ENCODE measurements at places on chromosomes 11 and 22. TPM values are rescaled to one million over a fixed set of nuclear protein-coding genes. Genes with fewer than 3 reads are reported as not detected.

- peaks cover 23% of the 10 kb centered on the region for H3K4me1 ChIP-seq
- no peak overlapping the region for H3K4me3 ChIP-seq
- H3K27me3 ChIP-seq, result no peaks in the 10 kb centered on the region
Observed at GRCh38 chr11:86176165-86176884, 68.2 kb upstream of the EED start.

- DNase-seq, result no peak
- H3K27ac ChIP-seq, result no peak overlapping the region
- peaks cover 43% of the 10 kb centered on the region for H3K27me3 ChIP-seq
Observed at GRCh38 chr11:123410218-123410549, 19.9 kb upstream of the GRAMD1B start.

GRCh38 chr11:102783720-102784119 lies 3.3 kb upstream of the MMP10 start:
- H3K36me3 ChIP-seq, result no peaks in the 10 kb centered on the region
- peaks cover 13% of the 10 kb centered on the region for H3K4me1 ChIP-seq
- DNase-seq, result peak; percentile 42

DNA sequence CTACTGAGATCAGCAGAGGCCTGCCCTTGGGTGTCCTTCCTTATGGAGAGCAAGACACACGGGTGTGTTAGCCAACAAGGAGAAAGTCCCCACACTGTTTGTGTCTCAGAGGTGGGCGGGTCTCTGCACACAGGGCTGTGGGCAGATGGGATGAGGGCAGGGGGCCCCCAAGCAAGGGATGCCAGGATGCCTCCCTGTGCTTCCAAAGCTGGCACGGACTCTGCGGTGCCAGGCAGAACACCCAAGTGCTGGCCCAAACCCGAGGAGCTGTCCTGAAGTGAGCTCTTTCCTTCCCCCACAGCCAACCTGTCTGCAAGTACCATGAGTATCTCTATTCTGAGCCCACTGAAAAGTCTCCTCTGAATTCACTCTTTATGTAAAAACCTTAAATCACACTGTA lies 273.3 kb downstream of the CTTN start:
- H3K27ac ChIP-seq, result no peak overlapping the region
- no peaks in the 10 kb centered on the region for H3K36me3 ChIP-seq
- DNase-seq, result no peak
- no peak overlapping the region for H3K4me3 ChIP-seq

- H3K4me1 ChIP-seq, result no peaks in the 10 kb centered on the region
- no peaks in the 10 kb centered on the region for H3K27me3 ChIP-seq
- no peak overlapping the region for H3K27ac ChIP-seq
Observed at GRCh38 chr22:23302171-23303002, 122.1 kb downstream of the BCR start.

DNA sequence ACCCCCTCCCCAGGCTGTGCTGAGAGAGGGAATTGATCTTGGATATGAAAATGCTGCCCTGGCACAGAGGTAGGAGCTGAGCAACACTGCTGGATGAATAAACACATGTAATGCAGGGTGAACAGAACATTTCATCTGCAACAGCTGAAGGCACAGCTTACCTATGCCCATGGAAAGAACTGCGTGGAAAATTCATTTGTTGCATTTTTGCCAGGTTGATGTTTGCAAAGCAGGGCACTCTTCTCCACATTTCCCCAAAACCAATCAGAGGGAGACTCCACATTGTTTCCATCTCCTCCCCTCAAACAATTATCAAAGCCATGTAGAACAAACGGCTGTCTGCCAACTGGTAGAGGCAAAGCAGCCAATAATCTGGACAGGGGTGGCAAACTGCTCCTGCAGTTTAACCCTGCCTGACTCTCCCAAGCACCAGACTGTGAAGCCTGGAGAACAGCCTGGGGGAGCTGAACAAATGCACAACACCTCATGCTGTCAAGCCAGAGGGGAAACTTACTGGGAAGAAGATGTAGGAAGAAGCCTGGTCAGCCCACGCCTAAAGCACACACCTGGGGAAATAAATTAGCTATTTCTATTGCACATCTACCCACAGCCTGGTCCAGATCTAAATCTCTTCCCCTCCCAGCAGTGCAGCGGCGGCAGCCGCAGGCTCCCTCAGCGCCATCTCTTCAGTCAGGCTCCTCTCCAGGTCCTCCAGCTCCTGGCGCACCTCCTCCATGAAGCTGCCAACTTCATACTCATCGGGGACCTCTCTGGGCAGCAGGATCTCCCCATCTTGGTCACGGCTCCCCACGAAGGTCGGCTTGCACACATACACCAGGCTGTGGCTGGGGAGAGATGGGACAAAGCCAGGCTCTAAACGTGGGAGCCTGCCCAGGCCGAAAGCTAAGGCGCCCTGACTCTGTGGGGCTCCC lies 44.3 kb downstream of the DKK3 start:
- no peak overlapping the region for H3K4me3 ChIP-seq
- H3K27ac ChIP-seq, result no peak overlapping the region
- no peaks in the 10 kb centered on the region for H3K27me3 ChIP-seq
- H3K36me3 ChIP-seq, result peaks cover 18% of the 10 kb centered on the region

- H3K27ac ChIP-seq, result no peak overlapping the region
- DNase-seq, result no peak
- no peaks in the 10 kb centered on the region for H3K27me3 ChIP-seq
Observed at GRCh38 chr11:77200351-77201268, 72.6 kb downstream of the MYO7A start.

- H3K4me3 ChIP-seq, result peak overlapping the region; percentile 12
- no peaks in the 10 kb centered on the region for H3K27me3 ChIP-seq
- H3K4me1 ChIP-seq, result peaks cover 59% of the 10 kb centered on the region
- H3K36me3 ChIP-seq, result peaks cover 11% of the 10 kb centered on the region
Observed at GRCh38 chr11:119361056-119361787, 14.7 kb upstream of the MFRP start.

- peaks cover 27% of the 10 kb centered on the region for H3K4me1 ChIP-seq
- peak overlapping the region; percentile 79 for H3K4me3 ChIP-seq
- no peak for DNase-seq
Observed at GRCh38 chr11:133955945-133956421, 785 bp downstream of the IGSF9B start.

- H3K27ac ChIP-seq, result no peak overlapping the region
- peaks cover 32% of the 10 kb centered on the region for H3K4me1 ChIP-seq
- no peaks in the 10 kb centered on the region for H3K27me3 ChIP-seq
Observed at GRCh38 chr11:119355091-119355843, 8.8 kb upstream of the MFRP start.

DNA sequence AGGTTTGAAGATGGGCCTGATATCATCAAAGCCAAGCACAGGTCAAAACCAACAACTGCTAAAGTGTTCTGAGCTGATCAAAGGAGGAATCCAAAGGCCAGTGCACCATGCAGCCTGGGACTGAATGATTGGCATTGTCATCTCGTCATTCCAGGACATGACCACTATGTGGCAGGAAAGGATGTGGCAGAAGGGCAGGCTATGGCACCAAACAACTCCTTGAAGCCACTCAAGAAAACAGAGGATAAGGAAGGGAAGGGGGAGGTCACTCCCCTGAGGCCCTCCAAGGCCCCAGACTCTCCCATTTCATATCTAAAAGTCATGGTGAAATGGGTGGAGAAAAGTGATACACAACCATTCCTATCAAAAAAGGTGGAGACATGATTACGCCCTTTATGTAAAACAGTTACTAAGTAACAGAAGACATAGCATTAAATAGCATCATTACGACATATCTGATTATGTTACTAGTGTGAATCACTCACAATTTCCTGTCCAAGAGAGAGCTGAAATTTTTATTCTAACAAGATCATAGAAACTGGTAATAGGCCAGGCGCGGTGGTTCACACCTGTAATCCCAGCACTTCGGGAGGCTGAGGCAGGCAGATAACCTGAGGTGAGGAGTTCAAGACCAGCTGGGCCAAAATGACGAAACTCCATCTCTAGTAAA lies 49.3 kb downstream of the AHNAK start:
- DNase-seq, result peak; percentile 83
- no peak overlapping the region for H3K4me3 ChIP-seq
- H3K4me1 ChIP-seq, result peaks cover 28% of the 10 kb centered on the region

DNA sequence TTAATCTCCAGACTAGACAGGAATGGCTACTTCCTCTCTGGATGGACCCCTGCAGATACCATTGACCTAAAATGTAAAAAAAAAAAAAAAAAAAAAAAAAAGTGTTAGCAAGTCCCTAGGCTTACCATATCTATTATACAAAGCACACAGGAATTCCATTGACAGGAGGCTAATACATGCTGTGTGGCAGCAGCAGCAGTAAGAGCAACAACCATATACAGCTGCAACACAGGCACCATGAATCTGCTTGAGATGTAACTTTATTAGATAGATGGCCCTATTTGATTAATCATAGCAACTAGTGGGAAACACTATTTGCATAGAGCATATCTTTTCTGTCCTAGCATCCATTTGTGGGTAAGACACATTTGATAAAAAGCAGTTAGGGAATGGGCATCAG lies 1447.1 kb downstream of the FAM181B start:
- no peak overlapping the region for H3K4me3 ChIP-seq
- no peak overlapping the region for H3K27ac ChIP-seq
- H3K36me3 ChIP-seq, result no peaks in the 10 kb centered on the region

DNA sequence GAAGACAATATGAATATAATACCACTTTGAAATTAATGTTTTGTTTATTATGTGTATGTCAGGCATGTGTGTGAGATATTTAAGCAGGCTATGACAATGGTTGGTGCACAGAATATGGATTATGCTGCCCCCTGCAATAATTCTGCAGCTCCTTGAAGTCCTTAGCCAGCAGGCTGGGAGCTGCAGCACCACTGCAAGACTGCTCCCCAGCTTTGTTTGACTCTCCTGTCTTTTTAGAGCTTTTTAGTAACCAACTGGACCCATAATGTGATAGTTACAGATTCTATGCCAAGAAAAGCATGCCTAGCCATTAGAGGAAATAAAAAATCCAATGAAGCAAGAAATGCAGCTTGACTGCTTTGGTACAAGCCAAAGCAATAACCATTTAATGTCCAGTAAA lies 535.1 kb downstream of the TMEM135 start:
- H3K4me3 ChIP-seq, result no peak overlapping the region
- no peak overlapping the region for H3K27ac ChIP-seq
- H3K27me3 ChIP-seq, result no peaks in the 10 kb centered on the region
- no peak for DNase-seq
- H3K36me3 ChIP-seq, result no peaks in the 10 kb centered on the region

DNA sequence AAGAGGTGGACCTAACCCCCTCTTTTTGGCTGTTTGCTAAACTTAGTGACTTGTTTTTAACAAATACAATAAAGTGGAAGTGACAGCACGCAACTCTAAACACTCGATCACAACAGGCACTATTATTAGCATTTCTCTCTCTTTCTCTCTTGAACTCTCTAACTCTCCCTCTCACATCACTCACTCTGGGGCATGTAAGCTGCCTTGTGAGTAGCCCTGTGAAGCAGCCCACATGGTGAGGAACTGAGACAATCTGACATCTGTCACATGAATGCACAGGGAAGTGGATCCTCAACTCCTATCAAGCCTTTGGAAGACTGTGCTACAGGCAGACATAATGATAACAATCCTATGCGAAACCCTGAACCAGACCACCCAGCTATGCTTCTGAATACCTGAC lies 609.0 kb upstream of the CNTN5 start:
- peaks cover 30% of the 10 kb centered on the region for H3K27me3 ChIP-seq
- no peaks in the 10 kb centered on the region for H3K4me1 ChIP-seq
- DNase-seq, result no peak
- H3K27ac ChIP-seq, result no peak overlapping the region
- H3K4me3 ChIP-seq, result no peak overlapping the region

The LUZP2 gene
- not detected for total RNA-seq

The SLC5A1 gene
- total RNA-seq, result not detected

The RFPL3 gene
- not detected for total RNA-seq

The GLYATL2 gene
- total RNA-seq, result not detected

The SLC22A12 gene
- not detected for total RNA-seq

The NCR3LG1 gene
- total RNA-seq, result 13.6 TPM

The GLYAT gene
- total RNA-seq, result not detected
